CD4-positive, alpha-beta T cell treated with Interleukin-2 at 100 ng/mL for 4 hours (primary cell): ENCODE measurements at places on chromosomes 7 and 10.
A peak's percentile ranks its signal among the peaks of the same experiment; 100 is the strongest.

DNA sequence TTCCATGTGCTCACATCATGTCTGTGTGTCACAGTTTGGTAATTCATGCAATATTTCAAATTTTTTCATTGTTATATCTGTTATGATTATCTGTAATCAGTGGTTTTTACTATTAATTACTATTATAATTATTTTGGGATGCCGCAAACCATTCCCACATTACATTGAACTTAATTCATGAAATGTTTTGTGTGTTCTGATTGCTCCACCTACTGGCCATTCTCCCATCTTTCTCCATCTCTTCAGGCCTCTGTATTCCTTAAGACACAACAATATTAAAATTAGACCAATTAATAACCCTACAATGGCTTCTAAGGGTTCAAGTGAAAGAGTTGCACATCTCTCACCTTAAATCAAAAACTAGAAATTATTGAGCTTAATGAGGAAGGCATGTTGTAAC lies 398.5 kb downstream of the PCDH15 start:
- no peak for DNase-seq

DNA sequence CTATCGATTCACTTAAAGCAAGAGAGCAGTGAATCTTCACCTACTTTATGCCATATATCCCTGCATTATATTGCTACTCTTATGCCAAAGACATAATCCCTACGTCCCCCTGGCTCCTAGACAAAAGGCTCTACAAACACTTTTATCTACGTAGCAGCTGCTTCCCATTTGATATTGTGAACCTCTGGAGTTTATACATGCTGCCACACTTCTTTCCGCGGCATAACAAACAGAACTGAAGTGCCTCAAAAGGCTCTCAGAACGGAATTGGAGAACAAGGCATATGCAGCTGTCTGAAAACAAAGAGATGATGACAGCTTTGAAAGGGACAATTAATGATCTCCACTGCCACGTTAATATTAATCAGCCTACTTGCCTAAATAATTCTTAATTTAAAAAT lies 985.6 kb upstream of the LRRN3 start:
- DNase-seq = no peak

GRCh38 chr10:121509112-121509511 lies 89.1 kb downstream of the FGFR2 start:
- DNase-seq = no peak

DNA sequence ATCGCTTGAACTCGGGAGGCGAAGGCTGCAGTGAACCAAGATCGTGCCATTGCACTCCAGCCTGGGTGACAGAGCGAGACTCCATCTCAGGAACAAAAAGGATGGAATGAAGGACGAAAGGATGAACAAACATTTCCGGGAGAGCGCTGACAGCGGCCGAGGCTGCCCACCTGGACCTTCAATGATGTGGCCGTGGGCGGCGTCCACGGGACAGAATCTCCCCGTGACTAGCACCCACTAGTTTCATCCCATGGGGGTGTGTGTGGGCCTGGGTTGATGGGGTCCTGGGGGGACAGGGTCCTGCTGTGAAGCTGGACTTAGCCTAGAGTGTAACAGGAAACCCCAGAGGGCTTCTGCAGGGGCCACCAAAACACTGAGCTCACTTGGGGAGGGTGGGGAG lies 32.8 kb downstream of the MICALL2 start:
- DNase-seq = no peak

DNA sequence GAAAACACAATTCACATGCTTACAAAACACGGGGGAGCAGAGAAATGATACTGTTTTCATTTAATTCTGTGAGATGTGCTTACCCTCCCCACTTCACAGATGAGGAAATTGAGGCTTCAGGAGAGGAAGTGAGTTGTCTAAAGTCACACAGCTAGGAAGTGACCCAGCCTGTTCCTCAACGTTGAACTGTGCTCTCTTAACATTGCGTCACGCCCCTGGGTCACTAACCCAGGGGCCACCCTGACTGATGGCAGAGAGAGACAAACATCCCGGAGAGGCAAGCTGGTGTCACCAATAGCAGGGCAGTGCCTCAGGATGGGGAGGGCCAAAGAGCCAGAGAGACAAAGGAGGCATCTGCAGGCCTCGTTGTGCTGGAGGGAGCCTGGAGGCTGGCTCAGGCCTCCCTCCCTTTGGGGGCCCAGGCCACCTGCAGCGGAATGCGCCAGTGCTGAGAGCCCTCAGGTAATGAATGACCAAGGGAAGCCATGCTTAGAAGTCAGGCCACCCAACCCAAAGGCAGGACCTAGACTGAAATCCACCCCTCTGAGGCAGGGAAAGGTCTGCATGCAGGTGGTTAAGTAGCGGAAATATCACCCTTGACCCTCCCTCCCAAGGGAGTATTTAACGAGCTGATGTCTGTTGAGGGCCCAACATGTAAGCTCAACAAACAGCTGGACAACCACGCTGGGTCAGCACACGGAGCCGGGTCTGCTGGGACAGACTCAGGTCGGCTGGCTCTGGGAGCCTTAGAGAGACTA lies 81.3 kb downstream of the C10orf105 start:
- DNase-seq = peak; percentile 11
